ENCODE measurements at places on chromosomes 1 and 21.

DNA sequence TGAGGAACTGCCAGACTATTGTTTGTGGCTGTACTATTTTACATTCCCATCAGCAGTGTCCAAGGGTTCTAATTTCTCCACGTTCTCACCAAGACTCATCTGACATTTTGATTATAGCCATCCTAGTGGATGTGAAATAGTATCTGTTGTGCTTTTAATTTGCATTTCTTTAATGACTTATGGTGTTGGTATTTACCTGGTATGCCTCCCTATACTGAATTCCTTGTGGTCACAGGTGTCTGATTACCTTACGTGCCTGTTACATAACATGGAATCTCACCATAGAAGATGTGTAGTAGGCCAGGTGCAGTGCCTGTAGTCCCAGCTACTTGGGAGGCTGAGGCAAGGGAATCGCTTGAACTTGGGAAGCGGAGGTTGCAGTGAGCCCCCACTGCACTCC lies 13.5 kb downstream of the ZYG11A start:
- no peak for DNase-seq

DNA sequence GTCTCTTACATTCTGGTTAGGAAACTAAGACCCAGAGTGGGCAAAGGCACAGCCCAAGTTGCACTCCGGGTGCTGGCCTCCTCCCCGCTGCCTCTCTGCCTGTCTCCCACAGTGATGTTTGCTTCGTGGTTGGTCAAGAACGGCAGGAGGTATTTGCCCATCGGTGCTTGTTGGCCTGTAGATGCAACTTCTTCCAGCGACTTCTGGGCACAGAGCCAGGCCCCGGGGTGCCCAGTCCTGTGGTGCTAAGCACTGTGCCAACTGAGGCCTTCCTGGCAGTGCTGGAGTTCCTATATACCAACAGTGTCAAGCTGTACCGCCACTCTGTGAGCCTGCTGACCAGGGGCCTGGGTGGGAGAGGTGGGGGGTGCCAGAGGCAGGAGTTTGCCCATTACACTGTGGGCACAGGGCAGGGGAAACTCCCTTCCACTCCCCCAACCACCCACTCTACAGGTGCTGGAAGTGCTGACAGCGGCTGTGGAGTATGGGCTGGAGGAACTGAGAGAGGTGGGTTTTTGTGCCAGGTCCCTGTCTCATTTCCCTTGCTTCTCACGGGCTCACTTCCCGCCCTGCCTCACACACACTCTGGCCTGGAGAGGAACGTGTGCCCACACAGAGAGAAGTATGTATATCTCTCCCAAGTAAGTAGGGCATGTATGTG lies 1.9 kb downstream of the BTBD19 start:
- DNase-seq = peak; percentile 86

DNA sequence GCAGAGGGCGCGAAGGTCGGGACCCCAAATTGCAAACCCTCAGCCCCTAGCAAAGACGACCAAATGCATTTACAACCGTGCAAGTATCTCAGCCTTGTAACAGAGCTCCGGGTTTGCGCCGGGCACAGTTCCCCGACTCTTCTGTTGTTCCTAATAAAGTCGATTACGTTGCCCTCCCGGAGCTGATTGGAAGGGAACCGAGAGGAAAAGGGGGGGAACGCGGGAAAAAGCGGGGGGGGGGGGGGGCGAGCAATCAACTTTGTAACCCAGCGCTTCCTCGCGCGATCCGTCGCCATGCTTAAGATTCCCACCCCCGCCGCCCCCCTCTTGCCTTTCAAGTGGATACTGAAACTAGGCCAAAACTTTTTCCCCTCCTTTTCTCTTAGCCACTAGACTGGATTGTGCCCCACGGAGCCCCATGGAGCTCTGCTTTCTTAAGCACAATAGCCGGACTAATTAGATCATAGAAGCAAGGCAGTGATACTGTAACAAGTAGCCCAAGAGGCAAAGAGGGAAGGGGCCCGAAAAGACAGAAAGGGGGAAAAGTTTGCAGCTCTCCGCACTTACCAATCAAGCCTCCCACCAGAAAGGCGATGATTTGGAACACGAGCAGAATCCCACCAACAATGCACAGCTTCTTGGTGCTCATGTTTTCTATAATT lies 565 bp downstream of the WLS start:
- peak; percentile 61 for DNase-seq

DNA sequence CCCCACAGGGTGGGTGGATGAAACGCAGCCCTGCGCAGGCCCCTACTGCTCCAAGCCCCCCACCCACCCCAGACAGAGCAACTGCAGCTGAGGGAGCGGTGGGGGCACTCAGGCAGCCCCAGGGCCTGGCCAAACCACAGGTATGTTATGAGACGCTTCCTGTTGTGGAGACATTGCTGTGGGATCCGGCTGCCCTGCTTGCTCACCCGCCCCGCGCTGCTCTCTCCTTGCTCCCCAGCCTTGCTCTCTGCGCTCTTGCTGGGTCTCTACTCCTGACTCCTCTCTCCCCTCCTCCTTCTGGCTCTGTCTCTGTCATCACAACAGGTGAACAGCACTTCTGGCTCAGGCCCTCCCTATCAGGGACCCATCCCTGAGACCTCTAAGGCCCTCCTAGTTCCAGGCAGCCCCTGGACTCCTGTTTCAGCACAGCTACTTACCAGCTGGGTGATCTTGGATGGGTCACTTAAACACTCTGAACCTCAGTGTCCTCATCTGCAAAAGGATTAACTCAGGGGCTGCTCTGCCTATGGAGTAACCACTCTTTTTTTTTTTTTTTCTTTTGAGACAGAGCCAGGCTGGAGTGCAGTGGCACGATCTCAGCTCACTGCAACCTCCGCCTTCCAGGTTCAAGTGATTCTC lies 15.9 kb downstream of the COL8A2 start:
- DNase-seq = no peak

DNA sequence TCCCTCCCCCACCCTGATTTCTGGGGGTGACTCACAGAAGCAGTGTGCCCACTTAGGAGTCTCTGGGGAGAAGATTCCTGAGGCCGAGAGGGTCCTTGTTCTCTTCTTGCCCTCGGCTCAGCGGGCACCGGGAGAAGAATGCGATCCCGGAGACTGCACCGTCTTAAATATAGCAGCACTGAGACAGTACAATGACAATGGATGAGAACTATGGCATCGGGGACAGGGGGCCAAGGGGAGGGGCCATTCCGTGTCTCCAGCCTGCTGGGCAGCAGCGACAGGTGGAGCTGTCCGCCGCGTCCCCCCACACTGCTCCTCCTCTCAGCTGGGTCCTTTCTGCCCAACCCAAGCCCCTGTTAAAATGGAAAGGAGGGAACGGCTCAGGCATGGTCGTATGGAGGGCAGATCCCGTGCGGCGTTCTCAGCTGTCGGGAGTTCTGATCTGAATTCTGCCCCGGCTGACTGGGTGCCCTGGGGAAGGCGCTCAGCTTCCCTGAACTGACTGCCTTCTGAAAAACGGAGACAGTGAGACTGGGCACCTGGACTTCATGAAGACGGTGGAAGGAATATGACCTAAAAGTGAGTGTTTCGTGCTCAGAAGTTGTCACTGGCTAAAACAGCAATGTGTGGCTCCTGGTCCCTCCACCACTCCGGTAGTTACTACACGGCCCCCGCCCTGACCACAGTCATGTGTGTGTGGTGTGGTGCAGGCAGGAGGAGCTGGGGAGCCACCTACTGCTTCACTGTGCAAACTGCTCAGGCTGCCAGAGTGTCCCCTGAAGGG lies at the start of gene MYOM3:
Gene MYOM3, minus strand, starts transcription at position 140 of the 784 bp plus-strand sequence. CDS start 3,499 bp downstream, outside the sequence.
- no peak for DNase-seq

GRCh38 chr1:121538943-121539575 lies 354.3 kb downstream of the SRGAP2C start:
- no peak for DNase-seq

GRCh38 chr1:167661527-167662426 lies 31.7 kb downstream of the RCSD1 start:
- DNase-seq = peak; percentile 51

DNA sequence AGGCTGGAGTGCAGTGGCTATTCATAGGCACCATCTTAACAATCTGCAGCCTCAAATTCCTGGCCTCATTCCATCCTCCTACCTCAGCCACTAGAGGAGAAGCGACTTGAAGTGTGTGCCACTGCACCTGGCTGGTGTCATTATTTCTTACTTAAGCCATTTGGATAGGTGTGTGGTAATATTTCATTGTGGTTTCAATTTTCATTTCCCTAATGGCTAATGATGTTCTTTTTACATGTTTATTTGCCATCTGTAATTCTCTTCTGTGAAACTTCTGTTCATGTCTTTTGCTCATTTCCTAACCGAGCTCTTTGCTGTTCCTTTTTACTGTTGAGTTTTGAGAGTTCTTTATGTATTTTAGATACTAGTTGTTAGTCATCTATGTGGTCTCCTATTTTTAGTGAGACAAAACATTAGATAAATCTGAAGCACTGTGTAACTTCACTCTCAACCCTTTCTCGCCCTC lies 66.8 kb downstream of the SLC27A3 start:
- no peak for DNase-seq

GRCh38 chr1:91609551-91609950 lies 108.9 kb downstream of the CDC7 start:
- DNase-seq = no peak

DNA sequence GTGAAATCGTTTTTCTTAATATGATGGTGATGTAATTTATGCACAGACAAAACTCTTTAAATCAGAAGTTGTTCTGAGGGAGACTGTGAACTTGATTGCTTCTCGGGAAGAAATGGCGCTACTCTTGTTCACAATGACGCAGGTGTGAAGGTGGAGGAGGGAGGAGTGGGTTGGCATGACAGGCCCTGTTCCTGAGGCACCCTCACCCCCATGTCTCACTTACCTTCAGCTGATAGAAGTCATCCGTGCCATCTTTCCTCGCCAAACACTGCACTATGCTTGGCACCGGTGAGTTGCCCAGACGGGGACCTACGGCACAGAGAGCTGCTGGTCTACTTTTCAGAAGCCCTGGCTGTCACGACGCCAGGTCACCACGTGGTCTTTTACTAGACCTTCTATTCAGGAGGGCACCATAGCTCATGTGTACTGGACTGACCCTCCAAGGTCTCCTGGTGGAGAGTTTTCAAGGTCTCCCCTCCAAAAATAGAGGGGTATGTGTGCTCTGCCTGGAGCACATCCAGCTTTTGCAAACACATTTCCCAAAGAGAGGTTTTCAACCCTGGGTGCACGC lies 27.1 kb downstream of the STK40 start:
- DNase-seq = no peak

DNA sequence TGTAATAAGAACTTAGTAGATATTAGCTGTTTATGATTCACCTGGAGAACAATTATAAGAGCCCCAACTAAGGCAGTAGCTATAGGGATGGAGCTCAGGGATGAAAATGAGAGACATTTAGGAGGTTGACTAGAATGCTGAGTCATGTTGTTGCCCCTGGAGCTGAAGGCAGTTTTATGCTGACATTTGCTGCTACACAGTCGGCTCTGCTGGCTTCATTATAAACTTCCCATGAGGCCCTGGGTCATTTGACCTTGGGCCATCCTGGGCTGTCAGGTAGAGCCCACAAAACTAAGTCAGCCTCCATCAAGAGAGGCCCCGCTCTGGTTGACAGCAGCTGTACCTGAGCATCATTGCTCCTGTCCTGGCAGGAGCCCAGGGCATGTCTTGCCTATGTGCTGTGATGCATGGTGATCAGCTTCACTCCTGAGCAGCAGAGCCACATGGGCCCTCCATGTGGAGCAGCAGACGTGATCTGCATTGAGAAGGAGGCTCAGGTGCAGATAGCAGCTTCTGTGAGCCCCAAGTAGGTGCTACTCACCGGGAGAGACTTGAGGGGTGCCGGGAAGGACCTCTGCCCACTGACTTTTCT lies 112.4 kb downstream of the TBX19 start:
- no peak for DNase-seq

GRCh38 chr21:15840406-15840805 lies 110.6 kb downstream of the USP25 start:
- DNase-seq = no peak

DNA sequence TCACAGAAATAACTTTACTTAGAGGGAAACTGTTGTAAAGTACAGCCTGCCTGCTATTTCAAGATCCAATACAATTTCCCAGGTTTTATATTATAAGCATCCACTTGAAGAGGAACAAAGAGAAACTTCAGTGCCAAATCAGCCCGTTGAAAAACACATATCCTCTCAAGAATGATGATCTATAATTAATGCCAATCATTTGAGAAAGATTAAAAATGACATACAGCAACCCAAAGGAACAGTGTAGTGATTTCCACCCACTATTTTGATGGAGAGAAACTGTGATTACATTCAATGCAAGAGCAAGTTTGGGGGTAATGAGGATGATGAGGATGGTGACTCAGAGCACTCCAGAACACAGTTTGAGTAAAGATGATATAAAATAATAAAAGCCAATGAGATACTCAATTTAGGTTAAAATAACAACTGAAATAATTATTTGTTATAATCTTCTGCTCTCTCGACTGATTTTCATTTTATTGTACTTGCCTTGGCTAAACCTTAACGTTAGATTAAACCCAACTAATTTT lies 715.5 kb downstream of the NCAM2 start:
- DNase-seq = peak; percentile 53

GRCh38 chr1:58107943-58108342 lies 438.6 kb downstream of the OMA1 start:
- no peak for DNase-seq

- DNase-seq = no peak
Measured at GRCh38 chr21:45786660-45787059, 143.1 kb downstream of the PCBP3 start.

GRCh38 chr1:2840036-2840809 lies 38.7 kb upstream of the TTC34 start:
- DNase-seq = no peak

DNA sequence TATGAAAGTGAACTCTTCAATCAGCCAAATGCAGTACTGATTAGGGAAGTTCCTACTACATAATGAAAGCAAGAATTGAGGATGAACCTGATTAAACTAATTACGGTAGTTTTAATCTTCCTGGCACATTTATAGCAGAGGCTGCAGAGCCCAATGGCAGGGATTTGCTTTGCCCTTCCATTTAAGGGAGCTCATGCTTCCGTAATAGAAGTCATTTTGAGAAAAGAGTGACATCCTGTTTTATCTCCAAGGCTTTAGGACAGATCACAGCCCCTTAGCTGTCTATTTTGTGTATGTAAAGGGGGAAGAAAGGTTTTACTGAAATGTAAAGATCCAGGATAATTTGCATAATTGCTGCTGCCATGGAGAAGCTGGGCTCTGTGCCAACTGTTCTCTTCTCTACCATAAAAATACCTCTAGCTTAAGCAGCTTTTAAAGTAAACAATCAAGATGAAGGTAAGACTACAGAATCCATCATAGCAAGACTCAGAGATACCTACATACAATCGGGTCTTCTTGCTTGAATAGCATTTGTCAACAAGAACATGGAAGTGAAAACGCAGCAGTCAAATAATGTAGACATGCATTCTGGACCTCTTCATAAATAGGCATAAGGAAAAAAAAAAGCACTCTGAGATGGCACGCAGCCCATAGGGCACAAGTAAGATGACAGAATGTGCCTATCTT lies 62.5 kb downstream of the ASH1L start:
- peak; percentile 67 for DNase-seq

DNA sequence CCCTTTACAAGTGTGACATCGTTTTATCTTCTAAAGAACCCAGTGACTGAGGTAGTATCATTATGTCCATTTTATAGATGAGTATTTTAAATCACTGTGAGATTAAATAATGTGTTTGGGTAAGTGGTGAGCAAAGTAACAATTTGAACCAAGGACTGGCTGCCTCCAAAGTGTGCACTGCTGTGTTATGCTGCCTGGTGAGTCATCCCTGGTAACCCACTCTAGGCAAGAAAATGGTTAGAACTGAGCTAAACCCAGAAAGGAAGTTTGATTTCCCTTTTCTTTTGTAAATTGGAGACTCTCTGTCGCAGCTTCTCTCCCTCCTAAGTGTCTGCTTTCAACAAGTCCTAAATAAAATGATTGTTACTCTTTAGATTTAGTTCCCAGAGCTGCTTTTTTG lies 342.8 kb upstream of the KAZN start:
- DNase-seq = no peak

Measured in NCI-H446 treated with DMSO at 0.1 percent for 48 hours (cell line).